Nephron progenitor cell (in vitro differentiated cells): ENCODE measurements at places on chromosomes 1 and 21.

- no peaks in the 10 kb centered on the region for H3K36me3 ChIP-seq
- DNase-seq: no peak
- H3K4me1 ChIP-seq: no peaks in the 10 kb centered on the region
Observed at GRCh38 chr1:171983584-171983983, 142.3 kb downstream of the DNM3 start.

GRCh38 chr1:11571906-11572616 is 82.2 kb downstream of the FBXO2 start:
- H3K27me3 ChIP-seq: peaks cover 41% of the 10 kb centered on the region
- peak; percentile 26 for DNase-seq
- peaks cover 22% of the 10 kb centered on the region for H3K4me1 ChIP-seq
- H3K4me3 ChIP-seq: no peak overlapping the region

GRCh38 chr1:66275083-66275482 is 258.9 kb upstream of the SGIP1 start:
- H3K27ac ChIP-seq: no peak overlapping the region
- no peak for DNase-seq
- no peaks in the 10 kb centered on the region for H3K36me3 ChIP-seq
- H3K4me3 ChIP-seq: no peak overlapping the region
- H3K27me3 ChIP-seq: no peaks in the 10 kb centered on the region

DNA sequence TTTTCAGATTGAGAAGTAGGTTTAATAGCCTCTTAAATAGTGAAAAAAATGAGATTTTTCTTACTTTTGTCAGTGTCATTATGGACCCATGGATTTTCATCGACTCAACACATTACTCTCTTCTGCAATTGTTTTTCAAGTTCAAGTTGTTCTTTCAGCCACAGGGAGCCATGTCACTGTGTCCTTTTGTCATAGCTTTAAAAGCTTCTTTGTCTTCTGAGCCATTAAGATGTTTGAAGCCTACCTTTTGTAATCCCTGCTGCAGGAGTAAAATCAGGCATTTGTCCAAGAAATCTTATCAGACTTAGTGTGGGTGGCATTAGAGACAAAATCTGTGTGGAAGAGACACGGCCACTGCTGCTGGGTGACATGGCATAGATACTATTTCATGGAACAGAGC is 92.8 kb upstream of the ZP4 start:
- no peaks in the 10 kb centered on the region for H3K27me3 ChIP-seq
- no peak overlapping the region for H3K27ac ChIP-seq
- no peaks in the 10 kb centered on the region for H3K36me3 ChIP-seq
- DNase-seq: no peak

- H3K4me1 ChIP-seq: no peaks in the 10 kb centered on the region
- H3K36me3 ChIP-seq: peaks cover 68% of the 10 kb centered on the region
- no peak for DNase-seq
- H3K4me3 ChIP-seq: no peak overlapping the region
- H3K27me3 ChIP-seq: no peaks in the 10 kb centered on the region
- H3K27ac ChIP-seq: peak overlapping the region; percentile 50
Observed at GRCh38 chr1:45615885-45616284, 8.0 kb downstream of the CCDC17 start.

DNA sequence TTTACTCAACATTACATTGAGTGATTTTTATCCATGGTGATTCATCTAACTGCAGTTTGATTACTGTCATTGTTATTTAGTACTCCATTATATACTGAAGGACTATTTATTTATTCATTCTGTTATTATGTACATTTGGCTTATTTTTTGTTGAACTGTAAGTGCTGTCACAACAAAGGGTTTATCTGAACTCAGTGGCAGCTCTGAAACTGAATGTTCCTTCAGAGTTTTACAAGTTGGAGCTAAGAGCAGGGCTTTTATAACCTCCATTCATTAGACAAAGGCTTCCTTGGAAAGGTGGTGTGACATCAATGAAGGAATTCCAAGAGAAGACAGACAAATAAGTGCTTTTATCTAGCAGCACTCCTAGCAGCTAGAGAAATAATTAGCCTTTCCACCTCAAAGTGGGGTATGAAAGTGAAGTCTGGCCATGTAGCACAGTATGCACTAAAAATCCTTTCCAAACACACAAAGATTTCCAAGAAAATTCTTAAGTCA is 83.3 kb upstream of the GORAB start:
- no peak overlapping the region for H3K27ac ChIP-seq
- peaks cover 8% of the 10 kb centered on the region for H3K4me1 ChIP-seq
- no peaks in the 10 kb centered on the region for H3K27me3 ChIP-seq
- H3K4me3 ChIP-seq: no peak overlapping the region

- H3K27ac ChIP-seq: peak overlapping the region; percentile 18
- no peaks in the 10 kb centered on the region for H3K27me3 ChIP-seq
- H3K4me1 ChIP-seq: no peaks in the 10 kb centered on the region
- H3K36me3 ChIP-seq: no peaks in the 10 kb centered on the region
- DNase-seq: no peak
Observed at GRCh38 chr1:14168326-14169063, 430.0 kb upstream of the KAZN start.

GRCh38 chr21:43916691-43917514 is 51.9 kb downstream of the AGPAT3 start:
- H3K27ac ChIP-seq: peak overlapping the region; percentile 44
- H3K4me1 ChIP-seq: peaks cover 54% of the 10 kb centered on the region
- H3K4me3 ChIP-seq: peak overlapping the region; percentile 48
- peaks cover 9% of the 10 kb centered on the region for H3K27me3 ChIP-seq
- peaks cover 12% of the 10 kb centered on the region for H3K36me3 ChIP-seq

DNA sequence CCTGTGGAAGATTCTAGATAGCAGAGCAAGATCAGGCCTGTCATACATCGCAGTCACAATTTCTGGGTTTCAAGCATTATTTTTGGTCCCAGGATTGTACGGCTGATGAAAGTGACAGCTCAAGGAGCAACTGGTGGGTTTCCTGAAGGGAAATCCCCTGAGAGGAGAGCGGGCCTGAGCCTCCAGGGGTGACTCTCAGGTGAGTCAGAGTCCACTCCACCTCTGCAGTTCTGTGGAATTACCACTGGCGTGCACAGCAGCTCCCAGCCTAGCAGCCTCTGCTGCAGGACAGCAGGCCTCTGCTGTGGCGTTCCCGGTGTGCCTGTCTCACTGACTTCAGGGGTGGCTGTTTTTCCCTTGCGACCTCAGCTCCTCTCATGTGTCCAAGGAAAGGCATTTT is 24.4 kb downstream of the SLC66A1 start:
- H3K4me1 ChIP-seq: peaks cover 22% of the 10 kb centered on the region
- H3K36me3 ChIP-seq: peaks cover 14% of the 10 kb centered on the region
- no peak overlapping the region for H3K4me3 ChIP-seq
- no peak overlapping the region for H3K27ac ChIP-seq
- peaks cover 3% of the 10 kb centered on the region for H3K27me3 ChIP-seq

DNA sequence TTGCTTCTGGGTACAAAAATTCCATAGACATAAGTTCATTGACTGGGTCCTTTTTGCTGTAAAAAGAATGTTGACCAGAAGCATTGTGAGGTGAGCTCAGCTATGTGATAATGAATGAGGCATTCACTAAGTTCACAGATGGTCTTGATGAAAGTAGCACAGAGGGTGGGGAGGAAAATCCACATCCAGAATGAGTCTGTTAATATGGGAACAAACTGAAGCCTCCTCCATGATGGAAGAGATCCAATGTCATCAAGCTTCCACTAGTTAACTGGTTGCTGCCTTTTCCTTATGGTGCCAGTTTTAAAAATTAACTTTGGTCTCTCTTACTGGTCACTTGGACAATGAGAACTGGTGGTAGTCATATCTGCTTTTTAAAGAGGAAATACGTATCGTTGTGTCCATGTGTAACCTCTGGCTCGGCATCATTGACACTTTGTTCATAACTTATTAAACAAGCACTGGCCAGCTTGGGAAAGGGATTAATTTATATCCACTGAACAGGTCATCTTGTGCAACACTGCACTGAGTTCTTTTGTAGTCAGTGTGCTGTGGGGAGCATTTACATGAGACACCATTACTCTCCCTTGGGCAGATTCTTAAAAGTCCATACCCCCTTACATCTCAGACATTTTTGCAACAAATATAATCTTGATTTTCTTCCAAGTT is 88.6 kb downstream of the ADAMTS1 start:
- H3K4me1 ChIP-seq: no peaks in the 10 kb centered on the region
- peaks cover 6% of the 10 kb centered on the region for H3K27me3 ChIP-seq

- no peak for DNase-seq
- H3K27ac ChIP-seq: no peak overlapping the region
- H3K36me3 ChIP-seq: no peaks in the 10 kb centered on the region
Observed at GRCh38 chr1:36851087-36851486, 183.2 kb downstream of the GRIK3 start.

DNA sequence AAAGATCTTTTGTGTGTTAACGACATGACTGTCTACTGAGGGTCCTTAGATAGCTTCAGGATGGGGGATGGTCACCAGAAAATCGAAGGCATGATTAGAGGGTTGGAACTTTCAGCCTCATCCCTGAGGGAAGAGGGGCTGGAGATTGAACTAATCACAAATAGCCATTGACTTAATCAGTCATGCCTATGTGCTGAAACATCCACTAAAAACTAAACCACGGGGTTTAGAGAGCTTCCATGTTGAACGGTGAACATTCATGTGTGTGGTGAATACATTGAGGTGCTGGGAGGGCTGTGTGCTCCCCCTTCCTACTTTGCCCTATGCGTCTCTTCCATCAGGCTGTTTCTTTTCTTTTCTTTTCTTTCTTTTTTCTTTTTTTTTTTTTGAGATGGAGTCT is 17.0 kb downstream of the RBP7 start:
- DNase-seq: no peak
- H3K27me3 ChIP-seq: peaks cover 13% of the 10 kb centered on the region
- no peaks in the 10 kb centered on the region for H3K36me3 ChIP-seq
- no peak overlapping the region for H3K4me3 ChIP-seq
- no peak overlapping the region for H3K27ac ChIP-seq
- H3K4me1 ChIP-seq: peaks cover 7% of the 10 kb centered on the region

DNA sequence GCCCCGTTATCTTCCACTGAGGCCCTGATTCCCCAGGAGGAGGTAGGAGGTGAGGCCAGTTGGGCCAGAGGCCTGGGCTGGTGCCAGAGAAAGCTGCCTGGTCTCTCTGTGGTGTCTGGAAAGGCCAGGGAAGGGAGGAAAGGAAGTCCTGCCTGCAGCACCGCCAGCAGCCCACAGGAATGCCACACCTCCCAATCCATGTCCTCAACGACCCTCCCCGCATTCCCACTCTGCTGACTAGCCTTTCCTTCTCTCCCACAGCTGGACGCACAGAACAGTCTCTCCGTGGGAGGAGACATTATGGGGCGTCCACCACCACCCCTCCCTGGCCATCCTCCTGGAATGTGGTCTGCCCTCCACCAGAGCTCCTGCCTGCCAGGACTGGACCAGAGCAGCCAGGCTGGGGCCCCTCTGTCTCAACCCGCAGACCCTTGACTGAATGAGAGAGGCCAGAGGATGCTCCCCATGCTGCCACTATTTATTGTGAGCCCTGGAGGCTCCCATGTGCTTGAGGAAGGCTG is 18.0 kb downstream of the CSF1 start:
- peaks cover 14% of the 10 kb centered on the region for H3K36me3 ChIP-seq
- H3K27ac ChIP-seq: no peak overlapping the region
- H3K4me1 ChIP-seq: peaks cover 80% of the 10 kb centered on the region

GRCh38 chr1:67566803-67567377 is 118.1 kb upstream of the GADD45A start:
- DNase-seq: no peak
- no peak overlapping the region for H3K27ac ChIP-seq
- no peak overlapping the region for H3K4me3 ChIP-seq
- H3K27me3 ChIP-seq: peaks cover 6% of the 10 kb centered on the region
- peaks cover 2% of the 10 kb centered on the region for H3K4me1 ChIP-seq

GRCh38 chr1:143698016-143698415 is 273.8 kb downstream of the FAM72C start:
- H3K27ac ChIP-seq: no peak overlapping the region
- DNase-seq: no peak
- H3K27me3 ChIP-seq: no peaks in the 10 kb centered on the region
- H3K4me3 ChIP-seq: no peak overlapping the region
- no peaks in the 10 kb centered on the region for H3K4me1 ChIP-seq
- peaks cover 7% of the 10 kb centered on the region for H3K36me3 ChIP-seq

GRCh38 chr21:41783476-41784180 is 16.8 kb upstream of the RIPK4 start:
- peak overlapping the region; percentile 46 for H3K27ac ChIP-seq
- DNase-seq: peak; percentile 22
- peaks cover 62% of the 10 kb centered on the region for H3K4me1 ChIP-seq
- H3K27me3 ChIP-seq: peaks cover 7% of the 10 kb centered on the region

DNA sequence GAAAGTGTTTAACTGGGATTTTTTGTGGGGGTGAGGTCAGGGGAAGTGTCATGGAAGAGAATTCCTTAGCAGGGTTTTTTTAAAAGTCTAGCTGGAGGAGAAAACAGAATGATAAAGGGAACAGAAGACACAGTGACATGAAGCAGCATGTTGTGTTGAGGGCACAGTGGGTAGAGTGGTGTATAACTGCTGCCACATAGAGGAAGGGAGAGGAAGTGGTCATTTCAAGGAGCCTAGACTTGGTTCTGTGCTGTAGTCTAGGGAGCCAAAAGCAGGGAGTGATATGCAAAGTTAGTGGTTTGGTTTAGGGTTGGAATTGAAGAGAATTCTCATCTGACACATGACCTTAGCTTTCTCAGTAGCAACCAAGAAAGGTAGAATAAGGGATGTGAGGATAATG is 10.2 kb downstream of the EEIG2 start:
- H3K27me3 ChIP-seq: no peaks in the 10 kb centered on the region
- no peak overlapping the region for H3K27ac ChIP-seq
- H3K4me1 ChIP-seq: no peaks in the 10 kb centered on the region
- H3K36me3 ChIP-seq: peaks cover 5% of the 10 kb centered on the region
- no peak overlapping the region for H3K4me3 ChIP-seq

DNA sequence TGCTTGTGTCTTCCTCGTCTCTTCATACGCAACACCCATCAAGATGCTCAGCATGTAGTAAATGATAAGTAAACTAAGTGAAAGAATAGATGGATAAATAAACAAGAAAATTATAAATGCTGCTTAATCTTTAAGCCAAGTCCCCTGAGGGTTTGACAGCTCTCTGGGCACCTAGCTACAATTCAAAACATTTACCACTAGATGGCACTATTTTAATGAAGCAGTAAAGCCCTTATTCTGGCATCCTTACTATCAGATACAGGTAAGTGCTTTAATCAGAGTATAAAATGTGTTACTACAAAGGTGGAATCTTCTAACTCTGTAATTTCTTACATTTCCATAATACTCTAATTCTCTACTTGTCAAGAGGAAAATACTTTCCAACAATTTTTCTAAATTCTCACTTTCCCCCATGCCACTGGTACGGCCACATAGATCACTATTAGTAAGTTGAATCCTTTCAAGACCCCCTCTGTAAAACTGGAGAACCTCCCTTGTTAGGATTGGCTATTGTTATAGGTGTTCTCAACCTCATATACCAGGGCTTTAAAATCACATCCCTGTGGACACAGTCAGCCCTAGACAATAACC is 137.8 kb downstream of the BARHL2 start:
- no peak overlapping the region for H3K4me3 ChIP-seq
- H3K4me1 ChIP-seq: no peaks in the 10 kb centered on the region
- no peak overlapping the region for H3K27ac ChIP-seq
- DNase-seq: no peak
- H3K27me3 ChIP-seq: peaks cover 7% of the 10 kb centered on the region
